ENCODE measurements at places on chromosomes 16 and 17.

GRCh38 chr17:77693776-77694175 lies 264.7 kb upstream of the TNRC6C start:
- no peak overlapping the region for H3K27ac ChIP-seq
- peaks cover 28% of the 10 kb centered on the region for H3K4me1 ChIP-seq
- no peaks in the 10 kb centered on the region for H3K36me3 ChIP-seq
- peaks cover 20% of the 10 kb centered on the region for H3K27me3 ChIP-seq

DNA sequence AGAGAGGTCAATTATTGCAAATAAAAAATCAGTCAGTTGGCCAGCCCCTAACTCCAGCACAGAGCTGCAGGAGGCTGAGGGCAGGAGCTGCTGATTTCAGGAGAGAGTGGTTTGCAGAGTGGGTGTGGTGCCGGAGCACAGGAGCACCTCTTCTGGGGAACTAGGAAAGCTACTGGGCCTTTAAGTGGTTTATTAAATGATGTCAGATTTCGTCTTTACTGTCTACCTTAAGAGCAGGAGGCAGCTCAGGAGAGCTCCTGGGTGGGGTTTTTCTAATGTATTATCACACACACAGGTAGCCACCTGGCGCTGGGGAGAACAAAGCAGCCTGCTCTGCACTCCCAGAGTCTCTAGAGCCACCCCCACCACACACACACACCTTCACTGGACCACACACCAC lies 11.5 kb upstream of the HAS3 start:
- H3K27ac ChIP-seq, result no peak overlapping the region
- DNase-seq, result no peak
- H3K4me1 ChIP-seq, result peaks cover 13% of the 10 kb centered on the region
- no peaks in the 10 kb centered on the region for H3K36me3 ChIP-seq
- no peak overlapping the region for H3K4me3 ChIP-seq
- peaks cover 7% of the 10 kb centered on the region for H3K27me3 ChIP-seq

GRCh38 chr17:75724016-75725003 lies 3.1 kb downstream of the ITGB4 start:
- no peak for DNase-seq
- peaks cover 12% of the 10 kb centered on the region for H3K27me3 ChIP-seq
- no peak overlapping the region for H3K27ac ChIP-seq
- no peaks in the 10 kb centered on the region for H3K36me3 ChIP-seq

DNA sequence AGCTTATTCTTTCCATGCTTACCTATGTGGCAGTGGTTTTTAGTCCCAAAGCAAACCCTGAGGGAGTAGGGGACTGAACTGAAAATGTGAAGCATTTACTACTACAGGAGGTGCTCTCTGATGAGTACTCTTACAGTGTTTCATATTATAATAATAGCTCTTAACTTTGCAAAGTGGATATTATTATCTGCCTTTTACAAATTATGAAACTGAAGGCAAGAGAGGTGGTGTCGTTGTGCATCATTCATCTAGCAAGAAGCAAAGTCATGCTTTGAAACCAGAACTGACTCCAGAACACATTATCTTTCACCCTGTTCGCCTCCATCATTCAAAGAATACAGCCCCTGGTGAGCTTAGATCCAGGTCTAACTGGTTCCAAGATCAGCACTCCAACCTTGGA lies 8.2 kb upstream of the KCNH6 start:
- H3K36me3 ChIP-seq, result no peaks in the 10 kb centered on the region
- H3K4me3 ChIP-seq, result no peak overlapping the region
- no peak for DNase-seq
- H3K4me1 ChIP-seq, result no peaks in the 10 kb centered on the region

- H3K36me3 ChIP-seq, result no peaks in the 10 kb centered on the region
- no peak overlapping the region for H3K27ac ChIP-seq
Observed at GRCh38 chr16:83301971-83302370, 505.8 kb upstream of the HSBP1 start.

DNA sequence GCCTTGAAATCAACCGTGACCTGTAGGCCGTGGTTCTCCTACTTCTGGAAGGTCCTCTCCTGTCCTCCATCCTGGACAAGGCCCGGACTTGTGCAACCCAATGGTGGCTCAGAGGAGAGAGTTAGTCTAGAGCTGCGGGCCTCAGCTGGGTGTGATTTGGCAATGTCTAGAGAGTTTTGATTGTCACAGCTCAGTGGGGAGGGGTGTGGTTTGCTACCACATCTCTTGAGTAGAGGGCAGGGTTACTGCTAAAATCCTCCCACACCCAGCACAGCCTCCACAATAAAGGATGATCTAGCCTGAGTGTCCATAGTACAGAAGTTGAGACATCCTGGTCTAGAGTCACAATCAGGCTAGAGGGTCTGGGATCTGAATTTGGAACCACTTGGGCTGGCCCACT lies 40.3 kb downstream of the MYH13 start:
- H3K4me3 ChIP-seq, result no peak overlapping the region
- no peaks in the 10 kb centered on the region for H3K4me1 ChIP-seq
- H3K27ac ChIP-seq, result no peak overlapping the region

DNA sequence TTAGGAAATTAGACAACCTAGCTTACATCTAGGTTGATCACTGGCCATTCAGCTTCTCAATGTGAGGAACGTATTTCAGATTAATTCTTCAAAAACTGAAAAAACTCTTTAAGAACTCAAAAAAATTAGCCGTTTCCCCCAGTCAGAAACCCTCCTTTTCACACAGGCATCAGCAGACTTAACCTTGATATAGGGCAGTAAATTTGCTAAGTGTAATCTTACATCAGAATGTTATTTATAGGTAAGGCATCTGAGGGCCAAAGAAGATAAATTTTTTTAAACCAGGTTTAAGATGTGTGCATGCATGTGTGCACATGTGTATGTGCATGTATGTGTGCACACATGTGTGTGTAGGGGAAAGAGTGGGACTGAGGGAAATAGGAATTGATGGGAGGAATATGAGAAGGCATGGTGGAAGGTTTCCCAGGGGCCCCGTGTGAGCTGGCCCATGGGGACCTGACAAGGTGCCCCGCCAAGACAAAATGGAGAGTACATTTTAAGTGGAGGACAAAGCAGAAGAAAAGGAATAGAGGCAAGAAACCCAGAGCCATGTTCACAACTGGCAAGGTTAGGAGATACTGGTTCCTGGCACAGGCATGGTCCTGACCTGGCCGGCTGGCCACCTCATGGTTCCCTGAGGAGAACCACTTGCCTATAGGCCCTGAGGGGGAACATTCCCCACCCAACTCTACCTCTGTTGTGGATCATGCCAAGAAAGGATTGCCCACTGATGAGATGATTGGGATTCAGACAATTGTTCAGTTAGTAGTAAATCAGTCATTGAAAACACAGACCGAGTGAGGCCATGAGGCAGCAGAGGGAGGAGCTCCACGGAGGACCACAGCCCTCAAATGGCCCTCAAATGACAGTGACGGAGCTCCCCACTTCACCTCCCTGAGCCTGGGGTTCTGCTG lies 33.0 kb downstream of the TEX2 start:
- H3K36me3 ChIP-seq, result peaks cover 2% of the 10 kb centered on the region
- peaks cover 2% of the 10 kb centered on the region for H3K4me1 ChIP-seq
- no peak overlapping the region for H3K4me3 ChIP-seq
- H3K27me3 ChIP-seq, result no peaks in the 10 kb centered on the region
- no peak overlapping the region for H3K27ac ChIP-seq
- DNase-seq, result no peak

DNA sequence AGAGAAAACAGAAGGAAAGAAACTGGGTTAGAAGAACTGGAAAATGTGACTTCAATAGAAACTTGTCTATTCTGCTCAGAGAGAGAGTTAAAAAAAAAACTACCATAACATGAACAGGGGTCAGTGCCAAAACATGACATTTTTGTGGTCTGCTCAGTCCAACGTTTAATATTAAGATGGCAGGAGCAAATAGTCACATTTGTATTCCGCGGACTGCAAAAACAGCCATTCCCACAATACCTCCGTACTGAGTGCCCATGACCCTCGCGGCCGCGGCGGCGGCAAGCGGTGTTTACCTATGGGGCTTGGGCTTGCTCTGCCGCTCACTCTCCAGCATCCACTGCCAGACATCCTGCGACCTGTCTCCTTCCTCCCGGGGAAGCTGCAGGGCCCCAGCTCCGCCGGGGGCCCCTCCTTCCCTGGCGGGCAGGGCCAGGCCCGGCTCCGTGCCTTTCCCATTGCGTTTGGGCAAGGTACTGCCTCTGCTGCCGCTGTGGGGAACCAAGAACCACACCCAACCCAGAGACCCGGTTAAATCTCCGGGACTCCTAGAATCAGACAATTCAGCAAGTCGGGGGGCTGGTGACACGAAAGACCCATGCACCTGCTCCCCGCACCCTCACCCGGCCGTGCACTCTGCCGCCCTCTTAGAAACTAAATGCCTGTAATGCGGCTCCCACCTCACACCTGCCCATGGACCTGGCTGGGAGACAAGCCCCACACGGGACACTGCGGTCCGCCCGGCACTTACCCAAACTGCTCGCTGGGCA lies 24.7 kb downstream of the AXIN2 start:
- H3K27ac ChIP-seq, result no peak overlapping the region
- DNase-seq, result no peak
- peaks cover 2% of the 10 kb centered on the region for H3K27me3 ChIP-seq
- H3K36me3 ChIP-seq, result peaks cover 30% of the 10 kb centered on the region
- peaks cover 4% of the 10 kb centered on the region for H3K4me1 ChIP-seq

DNA sequence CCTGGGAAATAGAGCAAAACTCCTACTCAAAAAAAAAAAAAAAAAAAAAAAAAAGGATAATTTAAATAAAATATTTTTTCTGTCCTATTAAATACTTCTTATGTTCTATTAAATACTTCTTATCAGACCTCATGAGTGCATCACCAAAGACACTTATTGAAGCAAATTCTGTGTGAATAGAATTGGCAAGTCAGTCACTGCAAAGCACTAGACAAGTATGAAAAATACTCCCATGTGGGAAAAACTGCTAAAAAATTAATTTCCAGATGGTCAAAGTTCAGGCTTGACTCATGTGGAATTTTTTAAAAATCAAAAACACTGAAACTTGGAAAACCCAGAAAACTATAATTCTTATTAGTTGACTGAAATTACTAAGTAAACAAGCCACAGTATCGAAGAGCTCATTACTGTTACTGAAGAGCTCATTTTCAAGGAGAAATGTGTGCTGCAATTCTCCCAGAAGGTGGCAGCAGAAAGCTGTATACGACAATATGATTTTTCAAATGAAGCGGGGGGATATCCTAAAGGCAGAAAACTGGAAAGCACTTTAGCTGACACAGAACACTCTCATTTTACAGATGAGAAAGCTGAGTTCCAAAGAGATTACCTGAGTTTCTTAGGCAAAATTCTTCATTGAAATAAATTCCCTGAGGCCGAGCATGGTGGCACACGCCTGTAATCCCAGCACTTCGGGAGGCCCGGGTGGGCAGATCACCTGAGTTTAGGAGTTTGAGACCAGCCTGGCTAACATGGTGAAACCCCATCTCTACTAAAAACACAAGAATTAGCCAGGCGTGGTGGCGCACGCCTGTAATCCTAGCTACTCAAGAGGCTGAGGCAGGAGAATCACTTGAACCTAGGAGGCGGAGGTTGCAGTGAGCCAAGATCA lies 15.9 kb upstream of the FBXO47 start:
- peaks cover 13% of the 10 kb centered on the region for H3K27me3 ChIP-seq
- H3K4me3 ChIP-seq, result no peak overlapping the region

DNA sequence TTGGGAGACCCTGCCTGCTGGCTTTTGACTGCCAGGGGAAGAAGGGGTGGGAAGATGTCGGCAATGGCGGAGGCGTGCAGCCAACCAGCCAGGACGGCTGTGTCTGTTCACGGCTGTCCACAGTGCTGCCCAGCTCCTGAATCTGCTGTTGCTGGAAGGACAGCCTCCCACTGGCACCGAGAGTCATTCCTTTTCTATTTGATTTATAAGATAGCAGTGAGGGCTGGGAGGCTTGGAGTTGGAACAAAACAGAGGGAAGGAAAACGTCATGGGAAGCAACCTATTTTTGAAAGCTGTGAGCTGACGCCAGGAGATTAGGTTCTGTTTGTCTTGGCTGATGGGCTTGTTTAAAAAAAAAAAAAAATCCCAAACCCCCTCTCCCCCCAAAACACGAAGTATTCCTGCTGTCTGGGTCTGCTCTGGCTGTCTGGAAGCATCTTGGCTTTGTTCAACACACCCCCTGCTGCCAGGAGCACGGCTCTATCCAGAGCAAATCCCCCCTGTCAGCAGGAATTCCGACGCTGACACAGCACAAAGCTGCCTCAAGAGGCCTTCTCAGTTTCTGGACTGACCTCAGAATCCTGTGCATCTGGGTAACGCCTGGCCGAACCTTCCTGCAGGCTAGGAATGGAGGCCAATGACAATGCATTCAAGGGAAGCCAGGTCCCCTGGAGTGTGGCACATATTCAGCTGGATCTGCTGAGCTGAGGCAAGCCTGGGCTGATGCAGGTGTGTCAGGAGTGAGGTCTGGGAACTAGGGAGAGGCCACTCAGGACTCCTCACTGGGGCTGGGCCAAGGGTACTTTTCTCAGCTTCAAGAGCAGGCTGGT lies 41.0 kb upstream of the SREBF1 start:
- H3K36me3 ChIP-seq, result peaks cover 3% of the 10 kb centered on the region
- DNase-seq, result no peak
- H3K27me3 ChIP-seq, result no peaks in the 10 kb centered on the region
- no peaks in the 10 kb centered on the region for H3K4me1 ChIP-seq

DNA sequence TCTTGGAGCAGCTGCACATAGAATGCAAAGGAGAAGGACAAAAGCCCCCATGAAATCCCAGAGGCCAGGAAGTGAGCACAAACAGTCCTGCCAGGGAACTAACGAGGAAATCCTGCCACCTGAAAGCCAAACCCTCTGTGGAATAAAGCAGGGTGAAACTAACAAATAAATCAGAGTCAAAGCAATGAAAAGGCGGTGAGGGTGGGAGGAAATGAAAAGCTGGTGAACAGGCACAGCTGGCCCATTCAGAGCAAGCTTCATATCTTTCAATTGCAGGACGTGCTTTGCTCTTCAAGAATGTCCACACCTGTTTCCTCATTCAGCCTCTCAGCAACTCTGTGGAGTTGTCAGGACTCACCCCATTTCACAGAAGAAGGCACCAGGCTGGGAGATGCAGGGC lies 108.1 kb downstream of the ABCC12 start:
- DNase-seq, result no peak
- peaks cover 5% of the 10 kb centered on the region for H3K27me3 ChIP-seq
- no peak overlapping the region for H3K4me3 ChIP-seq

DNA sequence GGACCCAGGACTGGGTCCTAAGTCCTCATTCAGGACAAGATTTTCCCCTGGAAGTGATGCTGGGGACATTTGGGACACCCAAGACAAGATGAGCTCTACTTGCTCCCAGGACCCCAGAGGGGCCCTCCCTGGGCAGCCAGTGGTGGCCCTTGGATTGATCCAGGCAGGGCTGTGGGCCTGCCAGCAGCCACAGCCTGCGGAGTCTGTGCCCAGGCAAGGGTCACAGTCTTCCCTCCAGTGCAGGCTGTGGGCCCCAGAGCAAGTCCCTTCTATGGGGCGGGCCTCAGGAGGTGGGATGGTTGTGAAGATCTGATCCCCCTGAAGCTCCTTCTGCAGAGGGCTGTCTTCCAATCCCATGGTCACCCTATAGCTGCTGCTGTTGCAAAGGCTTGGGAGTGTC lies 12.6 kb downstream of the CA7 start:
- H3K4me1 ChIP-seq, result no peaks in the 10 kb centered on the region
- no peaks in the 10 kb centered on the region for H3K36me3 ChIP-seq
- DNase-seq, result no peak
- no peak overlapping the region for H3K27ac ChIP-seq
- no peak overlapping the region for H3K4me3 ChIP-seq

GRCh38 chr17:2776589-2777241 lies 19.5 kb upstream of the RAP1GAP2 start:
- peaks cover 49% of the 10 kb centered on the region for H3K27me3 ChIP-seq
- no peaks in the 10 kb centered on the region for H3K36me3 ChIP-seq
- DNase-seq, result no peak
- H3K27ac ChIP-seq, result no peak overlapping the region
- no peaks in the 10 kb centered on the region for H3K4me1 ChIP-seq

- no peak overlapping the region for H3K4me3 ChIP-seq
- DNase-seq, result no peak
- no peaks in the 10 kb centered on the region for H3K27me3 ChIP-seq
- no peak overlapping the region for H3K27ac ChIP-seq
- peaks cover 3% of the 10 kb centered on the region for H3K4me1 ChIP-seq
- H3K36me3 ChIP-seq, result peaks cover 26% of the 10 kb centered on the region
Observed at GRCh38 chr16:87840271-87840978, 28.9 kb downstream of the SLC7A5 start.
